Stimulated activated CD4-positive, alpha-beta T cell treated with anti-CD3 and anti-CD28 coated beads, Interleukin-1b, Interleukin-23, amount 100 ng/mL, for 4 hours (primary cell): ENCODE measurements at places on chromosomes 1 and 21.

GRCh38 chr1:195071461-195071860 lies 1536.8 kb downstream of the KCNT2 start:
- no peak for DNase-seq

DNA sequence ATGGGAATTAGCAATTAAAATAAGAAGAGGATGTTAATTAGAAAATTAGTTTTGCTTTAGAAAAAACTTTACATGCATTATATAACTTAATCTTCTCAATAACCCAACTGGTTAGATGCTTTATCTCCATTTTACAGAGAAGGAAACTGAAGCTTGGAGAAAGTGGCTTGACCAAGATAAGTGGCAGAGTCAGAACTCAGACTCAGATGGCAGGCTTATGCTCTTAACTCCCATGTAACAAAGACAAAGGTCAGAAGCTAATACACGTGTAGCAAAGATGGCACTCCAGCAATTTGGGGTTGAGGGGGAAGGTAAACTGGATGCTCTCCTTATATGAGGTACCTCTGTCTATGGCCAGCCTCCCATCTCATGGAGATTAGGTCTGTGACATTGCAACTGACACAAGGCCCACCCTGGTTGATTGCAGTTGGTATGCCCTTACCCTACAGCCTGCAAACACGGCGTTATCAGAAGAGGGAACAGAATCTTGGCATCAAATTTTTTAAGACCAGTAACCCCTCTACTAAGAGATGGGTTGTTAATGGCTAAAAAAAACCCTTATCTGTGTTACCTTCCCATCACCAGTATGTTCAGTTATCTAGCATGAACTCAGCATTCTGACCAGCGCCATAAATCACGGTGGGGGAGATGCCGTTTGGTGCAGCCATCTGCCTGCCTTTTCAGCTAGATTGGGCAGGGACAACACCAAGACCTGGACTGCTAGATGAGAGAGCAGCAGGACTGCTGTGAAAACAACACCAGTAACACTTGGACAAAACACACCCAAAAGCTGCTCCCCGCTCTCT lies 97.0 kb downstream of the UBR4 start:
- DNase-seq, result no peak

DNA sequence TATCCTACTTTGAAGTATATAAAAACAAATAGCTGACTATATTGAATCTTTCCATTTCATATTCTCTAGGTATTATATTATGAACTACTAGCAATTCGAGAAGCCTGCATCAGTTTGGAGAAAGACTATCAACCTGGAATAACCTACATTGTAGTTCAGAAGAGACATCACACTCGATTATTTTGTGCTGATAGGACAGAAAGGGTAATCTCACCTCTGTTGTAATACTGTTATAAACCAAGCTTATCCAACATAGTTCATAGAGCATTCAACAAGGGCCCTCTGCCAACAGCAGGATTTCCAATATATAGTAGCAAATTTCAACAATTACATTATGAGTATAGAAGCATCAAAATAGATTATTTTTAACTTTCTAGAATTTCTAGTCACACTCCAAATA lies 43.7 kb upstream of the TEKT2 start:
- no peak for DNase-seq

DNA sequence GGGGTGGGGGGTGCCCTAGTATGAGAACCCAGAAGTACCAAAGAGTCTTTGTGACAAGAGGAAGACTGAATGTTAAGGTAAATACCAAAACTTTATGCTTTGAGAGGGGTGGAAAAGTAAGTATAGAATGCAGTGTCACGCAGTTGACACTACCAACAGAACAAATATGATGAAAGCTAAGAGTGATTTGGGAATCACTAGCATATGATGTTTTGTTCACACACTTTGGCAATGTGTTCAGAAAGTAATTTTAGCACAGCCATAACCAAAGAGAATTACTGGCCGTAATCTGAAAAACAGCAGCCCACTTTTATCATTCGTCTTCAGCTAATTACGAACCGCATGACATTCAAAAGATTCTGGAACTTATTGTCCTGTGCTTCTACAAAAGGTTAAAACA lies 59.5 kb downstream of the ENAH start:
- no peak for DNase-seq

- DNase-seq, result no peak
Measured at GRCh38 chr1:31483012-31483946, 70.3 kb downstream of the SERINC2 start.

- no peak for DNase-seq
Measured at GRCh38 chr1:114090738-114091505, 62.7 kb downstream of the SYT6 start.

- no peak for DNase-seq
Measured at GRCh38 chr1:45617618-45618017, 6.2 kb downstream of the CCDC17 start.

GRCh38 chr1:225765982-225766674 lies 11.5 kb upstream of the SRP9 start:
- no peak for DNase-seq
